ENCODE measurements at places on chromosomes 6 and 20.

- DNase-seq = no peak
- no peaks in the 10 kb centered on the region for H3K36me3 ChIP-seq
- H3K27ac ChIP-seq = no peak overlapping the region
- H3K4me1 ChIP-seq = no peaks in the 10 kb centered on the region
These were observed 215.1 kb downstream of the PHACTR1 start for GRCh38 chr6:12931639-12932038.

DNA sequence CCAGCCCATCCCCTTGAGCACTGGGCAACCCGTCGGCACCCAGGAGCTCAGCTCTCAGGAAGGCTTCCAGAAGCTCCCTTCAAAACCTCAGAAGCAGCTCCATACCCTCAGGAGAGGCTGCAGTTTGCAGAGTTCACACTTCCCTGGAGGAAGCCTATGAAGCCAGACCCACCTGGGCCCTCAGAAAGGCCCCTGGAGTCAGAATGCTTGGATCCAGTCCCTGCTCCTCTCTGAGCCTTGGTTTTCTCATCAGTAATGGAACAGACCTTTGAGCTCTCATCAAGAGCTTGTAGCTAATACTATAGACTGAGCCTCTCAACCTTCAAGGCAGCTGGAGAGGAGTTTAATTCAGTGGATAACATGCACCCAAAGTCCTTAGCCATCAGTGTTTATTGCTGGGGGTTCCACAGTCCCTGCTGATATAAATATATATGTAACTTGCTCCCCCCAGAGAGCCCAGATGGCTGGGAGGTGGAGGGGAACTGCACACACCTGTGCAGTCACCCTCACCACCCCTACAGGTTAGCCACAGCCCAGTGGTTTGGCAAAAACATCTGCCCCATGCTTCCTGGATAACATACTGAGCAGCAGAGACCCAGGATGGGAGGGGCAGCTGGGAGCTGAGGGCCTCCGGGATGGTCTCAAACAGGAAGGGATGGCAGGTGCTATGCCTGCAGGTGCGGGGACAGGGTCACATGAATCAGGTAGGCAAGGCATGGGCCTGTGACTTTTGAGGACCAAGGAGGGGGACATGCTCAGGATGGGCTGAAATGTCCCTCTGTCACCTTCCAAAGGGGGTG, 120.1 kb downstream of the SNX5 start:
- H3K4me3 ChIP-seq = no peak overlapping the region
- H3K27ac ChIP-seq = no peak overlapping the region
- H3K36me3 ChIP-seq = no peaks in the 10 kb centered on the region
- H3K27me3 ChIP-seq = no peaks in the 10 kb centered on the region
- H3K4me1 ChIP-seq = peaks cover 12% of the 10 kb centered on the region

GRCh38 chr6:106972500-106972899, 2.0 kb downstream of the CD24 start:
- peaks cover 35% of the 10 kb centered on the region for H3K27me3 ChIP-seq
- no peak for DNase-seq
- peak overlapping the region; percentile 48 for H3K4me3 ChIP-seq
- peaks cover 16% of the 10 kb centered on the region for H3K4me1 ChIP-seq
- no peak overlapping the region for H3K27ac ChIP-seq

GRCh38 chr6:13357551-13358075, 29.3 kb upstream of the TBC1D7 start:
- no peaks in the 10 kb centered on the region for H3K27me3 ChIP-seq
- no peak for DNase-seq
- H3K4me3 ChIP-seq = no peak overlapping the region
- no peak overlapping the region for H3K27ac ChIP-seq
- peaks cover 48% of the 10 kb centered on the region for H3K4me1 ChIP-seq

- H3K27me3 ChIP-seq = peaks cover 40% of the 10 kb centered on the region
- H3K36me3 ChIP-seq = no peaks in the 10 kb centered on the region
- H3K27ac ChIP-seq = no peak overlapping the region
- no peak for DNase-seq
- no peaks in the 10 kb centered on the region for H3K4me1 ChIP-seq
These were observed 1.7 kb downstream of the BNIP5 start for GRCh38 chr6:36334832-36335459.

- no peak for DNase-seq
- H3K4me1 ChIP-seq = peaks cover 4% of the 10 kb centered on the region
- H3K27me3 ChIP-seq = no peaks in the 10 kb centered on the region
- peak overlapping the region; percentile 81 for H3K27ac ChIP-seq
- H3K36me3 ChIP-seq = no peaks in the 10 kb centered on the region
These were observed 56.1 kb upstream of the SGK1 start for GRCh38 chr6:134373993-134374392.

DNA sequence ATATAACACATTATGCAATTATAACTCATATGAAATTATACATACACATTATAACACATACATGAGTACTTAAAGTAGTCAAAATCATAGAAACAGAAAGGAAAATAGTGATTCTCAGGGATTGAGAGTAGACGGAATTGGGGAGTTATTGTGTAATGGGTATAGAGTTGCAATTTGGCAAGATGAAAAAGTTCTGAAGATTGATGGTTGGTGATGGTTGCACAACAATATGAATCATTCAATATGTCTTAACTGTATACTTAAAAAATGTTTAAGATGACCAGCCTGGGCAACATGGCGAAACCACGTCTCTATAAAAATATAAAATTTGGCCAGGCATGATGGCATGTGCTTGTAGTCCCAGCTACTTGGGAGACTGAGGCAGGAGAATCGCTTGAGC, 372.7 kb downstream of the CDKAL1 start:
- H3K4me3 ChIP-seq = no peak overlapping the region
- no peak overlapping the region for H3K27ac ChIP-seq
- DNase-seq = no peak
- no peaks in the 10 kb centered on the region for H3K36me3 ChIP-seq

DNA sequence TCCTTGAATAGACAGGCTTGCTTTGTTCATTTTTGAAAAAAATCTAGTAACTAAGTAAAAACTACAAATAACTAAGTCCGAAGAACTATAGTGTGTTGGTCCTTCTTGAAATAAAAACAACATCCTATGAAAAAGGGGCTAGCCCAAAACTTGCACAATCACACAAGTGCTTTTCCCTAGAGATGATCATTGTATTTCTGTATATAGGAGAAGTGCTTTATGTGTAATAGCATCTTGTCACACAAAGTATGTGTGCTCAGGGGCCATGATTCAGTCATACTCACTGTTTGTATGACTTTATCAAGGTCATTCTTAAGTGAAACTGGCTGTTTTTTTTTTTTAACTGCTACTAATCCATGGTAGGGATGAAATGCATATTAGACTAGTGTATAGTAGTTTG, 179.8 kb downstream of the DTNBP1 start:
- no peak overlapping the region for H3K4me3 ChIP-seq
- H3K36me3 ChIP-seq = peaks cover 8% of the 10 kb centered on the region
- H3K4me1 ChIP-seq = peaks cover 20% of the 10 kb centered on the region
- DNase-seq = no peak
- no peaks in the 10 kb centered on the region for H3K27me3 ChIP-seq
- H3K27ac ChIP-seq = no peak overlapping the region

DNA sequence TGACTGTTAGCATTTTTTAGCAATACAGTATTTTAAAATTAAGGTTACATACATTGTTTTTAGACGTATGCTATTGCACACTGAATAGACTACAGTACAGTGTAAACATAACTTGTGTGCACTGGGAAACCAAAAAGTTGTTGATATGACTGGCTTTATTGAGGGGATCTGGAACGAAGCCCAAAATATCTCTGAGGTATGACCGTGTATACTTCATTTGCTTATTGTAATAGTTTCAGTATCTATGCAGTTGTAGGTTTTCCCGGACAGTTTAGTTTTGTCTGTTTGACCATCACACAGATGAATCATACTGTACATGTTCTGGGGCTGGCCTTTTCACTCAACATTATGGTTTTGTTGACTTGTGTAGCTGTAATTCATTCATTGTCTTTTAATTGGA, 6.9 kb upstream of the ZBTB12 start:
- peaks cover 1% of the 10 kb centered on the region for H3K4me1 ChIP-seq
- H3K27me3 ChIP-seq = no peaks in the 10 kb centered on the region
- no peaks in the 10 kb centered on the region for H3K36me3 ChIP-seq
- no peak overlapping the region for H3K4me3 ChIP-seq
- DNase-seq = no peak

- H3K4me3 ChIP-seq = no peak overlapping the region
- DNase-seq = no peak
- no peaks in the 10 kb centered on the region for H3K27me3 ChIP-seq
- H3K4me1 ChIP-seq = no peaks in the 10 kb centered on the region
- no peaks in the 10 kb centered on the region for H3K36me3 ChIP-seq
These were observed 167.9 kb downstream of the NRN1 start for GRCh38 chr6:5838656-5839396.

- H3K36me3 ChIP-seq = no peaks in the 10 kb centered on the region
- peaks cover 26% of the 10 kb centered on the region for H3K27me3 ChIP-seq
- H3K4me3 ChIP-seq = peak overlapping the region; percentile 58
- H3K4me1 ChIP-seq = no peaks in the 10 kb centered on the region
- peak; percentile 76 for DNase-seq
These were observed 822 bp downstream of the FOXQ1 start for GRCh38 chr6:1312473-1313367.
